ENCODE measurements at places on chromosomes 3 and 15.

DNA sequence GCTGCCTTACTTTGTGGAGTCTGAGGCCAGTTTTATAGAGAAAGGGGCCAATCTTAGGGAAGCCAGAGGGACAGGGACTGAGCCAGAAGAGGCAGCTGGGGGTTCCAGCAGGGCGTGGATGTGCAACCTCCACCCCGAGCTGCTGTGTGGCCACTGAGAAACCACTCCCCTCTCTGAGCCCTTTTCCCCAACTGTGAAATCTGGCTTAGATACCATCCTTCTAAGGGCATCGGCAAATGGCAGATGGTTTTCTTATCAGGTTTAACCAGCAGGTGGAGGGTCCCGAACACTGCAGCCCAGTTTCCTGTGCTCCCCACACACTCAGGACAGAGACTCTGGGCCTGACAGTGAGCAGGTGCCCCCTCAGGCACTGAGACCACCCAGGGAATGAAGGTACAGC lies 55.8 kb upstream of the SLC6A6 start:
- DNase-seq, result no peak

DNA sequence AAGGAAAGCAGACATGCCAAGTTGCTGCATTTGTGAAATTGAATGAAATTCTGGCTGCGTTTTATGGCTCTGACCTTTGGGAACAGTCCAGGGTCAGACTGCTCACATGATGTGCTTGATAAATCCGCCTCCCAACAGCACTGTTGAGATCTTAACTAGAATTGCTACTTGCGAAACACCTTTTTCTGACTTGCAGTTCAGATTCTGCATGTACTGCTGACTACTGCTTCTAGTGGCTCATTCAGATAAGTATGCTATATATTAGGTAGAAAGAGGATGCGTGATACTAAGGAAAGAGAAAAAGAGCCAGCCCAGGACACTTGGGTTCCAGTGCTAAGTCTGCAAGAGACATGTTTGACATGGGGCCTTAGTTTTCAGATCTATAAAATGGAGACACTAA lies 129.4 kb downstream of the LPP start:
- DNase-seq, result no peak

DNA sequence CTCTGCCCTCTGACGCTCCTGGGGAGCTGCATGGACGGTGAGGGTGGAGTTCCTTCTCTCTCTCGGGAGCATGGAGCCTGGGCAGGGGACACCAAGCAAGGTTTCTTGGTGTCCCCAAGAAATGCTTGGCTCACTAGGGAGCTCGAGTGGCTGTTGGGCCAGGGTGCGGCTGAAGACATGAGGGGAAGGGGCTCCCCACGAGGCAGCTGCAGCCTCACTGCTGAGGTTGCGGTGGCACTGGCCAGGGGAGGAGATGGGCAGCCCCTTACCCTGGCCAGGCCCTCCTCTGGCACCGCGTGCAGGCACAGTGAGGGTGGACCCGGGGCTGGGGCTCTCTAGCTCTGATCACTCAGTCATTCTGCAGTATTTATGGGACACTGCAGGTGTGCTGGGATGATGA lies 43.5 kb upstream of the SLC41A3 start:
- DNase-seq, result no peak

DNA sequence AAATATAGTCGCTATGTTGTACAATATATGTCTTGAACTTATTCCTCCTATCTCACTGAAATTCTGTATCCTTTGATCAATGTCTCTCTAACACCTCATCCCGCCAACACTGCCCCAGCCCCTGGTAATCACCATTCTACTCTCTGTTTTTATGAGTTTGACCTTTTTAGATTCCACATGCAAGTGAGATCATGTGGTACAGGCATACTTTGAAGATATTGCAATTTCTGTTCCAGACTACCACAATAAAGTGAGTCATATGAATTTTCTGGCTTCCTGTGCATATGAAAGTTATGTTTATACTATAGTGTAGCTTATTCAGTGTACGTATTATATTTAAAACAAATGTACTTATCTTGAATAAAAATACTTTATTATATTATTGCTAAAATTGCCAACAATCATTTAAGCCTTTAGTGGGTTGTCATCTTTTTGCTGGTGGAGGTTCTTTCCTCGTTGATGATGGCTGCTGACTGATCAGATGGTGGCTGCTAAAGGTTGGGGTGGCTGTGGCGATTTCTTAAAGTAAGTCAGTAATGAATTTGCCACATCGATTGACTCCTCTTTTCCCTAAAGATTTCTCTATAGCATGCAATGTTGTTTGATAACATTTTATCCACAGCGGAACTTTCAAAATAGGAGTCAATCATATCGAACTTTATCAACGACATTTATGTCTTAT lies 257.2 kb downstream of the NFKBIZ start:
- peak; percentile 18 for DNase-seq

GRCh38 chr3:69983546-69984265 lies 15.8 kb upstream of the SAMMSON start:
- no peak for DNase-seq

- no peak for DNase-seq
These were observed 14.8 kb upstream of the ZNF639 start for GRCh38 chr3:179308001-179308400.

DNA sequence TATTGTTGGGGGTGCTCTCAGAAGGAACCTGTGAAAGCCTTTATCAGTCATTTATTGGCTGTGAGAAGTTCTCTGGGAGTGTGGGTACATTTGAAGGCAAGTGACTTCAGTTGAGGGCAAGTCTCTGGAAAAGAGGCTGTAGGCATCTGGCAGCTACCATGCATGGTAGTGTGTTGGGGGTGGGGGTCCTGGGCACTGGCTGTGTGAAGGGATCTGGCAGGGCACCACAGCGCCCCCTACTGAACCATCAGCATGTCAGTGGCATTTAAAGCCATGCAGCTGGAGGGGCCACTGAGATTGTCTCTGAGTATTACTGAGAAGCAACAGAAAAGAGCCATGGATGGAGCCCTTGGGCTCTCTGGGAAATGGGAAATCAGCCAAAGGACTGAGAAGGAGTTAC lies 30.6 kb downstream of the CRTAP start:
- DNase-seq, result no peak

DNA sequence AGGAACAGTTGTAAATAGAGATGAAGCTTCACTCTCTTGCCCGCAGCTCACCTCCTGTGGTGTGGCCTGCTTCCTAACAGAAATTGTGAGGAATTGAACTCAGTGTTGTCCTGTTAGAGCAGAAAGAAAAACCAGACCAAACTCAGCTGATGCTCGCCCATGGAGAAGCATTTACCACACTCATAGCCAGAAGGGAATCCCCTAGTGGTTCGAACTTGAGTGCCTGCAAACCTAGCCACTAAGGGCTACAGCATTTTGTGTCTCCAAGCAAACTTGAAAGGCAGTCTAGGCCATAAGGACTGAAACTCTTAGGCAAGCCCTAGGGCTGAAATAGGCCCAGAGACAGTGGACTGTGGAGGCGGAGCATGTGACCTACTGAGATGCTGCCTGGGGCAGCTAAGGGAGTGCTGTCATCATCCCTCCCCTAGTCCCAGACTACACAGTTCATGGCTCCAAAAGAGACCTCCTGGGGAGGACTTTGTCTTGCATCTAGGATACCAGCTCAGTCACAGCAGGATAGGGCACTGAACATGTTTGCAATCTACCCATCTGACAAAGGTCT lies 44.5 kb upstream of the MCTP2 start:
- no peak for DNase-seq

- no peak for DNase-seq
These were observed 26.9 kb downstream of the BMF start for GRCh38 chr15:40081691-40082194.

DNA sequence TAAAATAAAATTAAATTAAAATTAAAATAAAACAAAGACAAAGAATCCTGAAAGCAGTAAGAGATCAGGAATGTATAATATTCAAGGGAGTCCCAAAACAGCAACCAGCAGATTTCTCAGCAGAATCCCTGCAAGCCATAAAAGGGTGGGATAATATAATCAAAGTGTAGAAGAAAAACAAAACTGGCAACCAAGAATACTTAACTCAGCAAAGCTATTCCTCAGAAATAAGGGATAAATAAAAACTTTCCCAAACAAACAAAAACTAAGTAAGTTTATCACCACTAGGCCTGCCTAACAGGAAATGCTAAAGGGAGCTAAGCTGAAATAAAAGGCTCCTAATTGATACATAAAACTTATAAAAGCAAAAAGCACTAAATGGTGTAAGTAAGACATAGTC lies 29.8 kb downstream of the THBS1 start:
- no peak for DNase-seq

GRCh38 chr3:152317184-152317583 lies 48.5 kb downstream of the MBNL1 start:
- DNase-seq, result no peak

DNA sequence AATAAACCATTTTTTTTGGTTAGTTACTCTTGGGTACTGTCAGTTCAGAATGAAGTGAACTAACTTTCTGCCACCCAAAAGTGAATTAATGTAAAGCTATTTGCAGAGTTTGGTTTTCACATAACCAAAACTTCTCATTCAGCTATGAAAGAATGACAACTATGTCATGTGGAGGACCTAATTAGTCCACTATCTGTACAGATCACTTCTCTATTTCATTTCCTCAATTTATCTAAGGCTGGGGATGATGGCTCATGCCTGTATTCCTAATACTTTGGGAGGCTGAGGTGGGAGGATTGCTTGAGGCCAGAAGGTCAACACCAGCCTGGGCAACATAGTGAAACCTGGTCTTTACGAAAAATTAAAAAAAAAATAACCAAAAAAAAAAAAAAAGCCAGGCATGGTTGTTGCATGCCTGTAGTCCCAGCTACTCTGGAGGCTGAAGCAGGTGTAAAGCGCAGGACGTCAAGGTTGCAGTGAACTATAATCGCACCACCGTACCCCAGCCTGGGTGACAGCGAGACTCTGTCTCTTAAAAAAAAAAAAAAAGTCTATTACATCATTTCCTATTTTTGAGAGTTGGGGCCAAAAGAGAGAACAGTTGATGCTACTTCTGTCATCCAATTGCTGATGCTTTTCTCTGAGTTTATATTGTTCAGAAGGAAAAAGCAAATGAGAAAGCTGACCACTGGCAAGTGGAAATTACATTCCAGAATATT lies 8.7 kb downstream of the HYPK start:
- no peak for DNase-seq

- DNase-seq, result no peak
These were observed 166.5 kb upstream of the NECTIN3 start for GRCh38 chr3:110905121-110905520.

- DNase-seq, result no peak
These were observed 25.3 kb downstream of the CHDH start for GRCh38 chr3:53820756-53821580.

- DNase-seq, result no peak
These were observed 19.6 kb downstream of the PLXND1 start for GRCh38 chr3:129586746-129587430.

- no peak for DNase-seq
These were observed 301.8 kb upstream of the PDZRN3 start for GRCh38 chr3:73926360-73927202.

GRCh38 chr3:70805061-70805889 lies 492.8 kb upstream of the MDFIC2 start:
- DNase-seq, result no peak

- DNase-seq, result no peak
These were observed 686 bp downstream of the VPS8 start for GRCh38 chr3:184812662-184813042.

- no peak for DNase-seq
These were observed 47.2 kb upstream of the KPNA4 start for GRCh38 chr3:160612386-160613075.

DNA sequence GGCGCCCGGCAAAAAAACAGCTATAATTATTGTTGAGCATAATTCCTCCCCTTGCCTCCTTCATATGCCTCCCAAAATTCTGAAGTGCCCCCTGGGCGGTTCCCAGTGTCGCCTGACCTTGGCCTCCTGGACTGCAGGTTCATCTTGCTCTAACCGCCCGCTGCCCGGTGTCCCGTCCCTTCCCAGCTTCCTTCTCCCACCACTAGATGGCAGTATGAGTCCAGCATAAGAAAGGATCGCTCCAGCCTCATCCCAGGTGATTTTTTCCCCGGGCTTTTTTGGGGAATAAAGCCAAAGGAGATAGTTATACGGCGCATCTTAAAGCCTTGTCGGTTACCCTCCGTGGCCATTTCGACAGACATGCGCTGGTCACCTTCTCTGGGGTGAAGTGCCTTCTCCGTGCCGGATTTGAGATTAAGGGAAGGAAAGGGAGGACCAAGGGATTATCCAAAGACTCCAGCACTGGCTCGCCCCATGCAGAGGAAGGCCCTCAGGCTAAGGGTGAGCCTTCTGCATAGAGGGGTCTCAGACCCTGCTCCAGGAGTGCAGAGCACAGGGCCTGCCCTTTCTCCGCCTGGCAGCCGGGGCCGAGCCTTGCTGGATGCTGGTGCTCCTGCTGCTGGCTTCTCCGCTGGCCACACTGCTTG lies 45.8 kb upstream of the TRA2B start:
- peak; percentile 25 for DNase-seq

DNA sequence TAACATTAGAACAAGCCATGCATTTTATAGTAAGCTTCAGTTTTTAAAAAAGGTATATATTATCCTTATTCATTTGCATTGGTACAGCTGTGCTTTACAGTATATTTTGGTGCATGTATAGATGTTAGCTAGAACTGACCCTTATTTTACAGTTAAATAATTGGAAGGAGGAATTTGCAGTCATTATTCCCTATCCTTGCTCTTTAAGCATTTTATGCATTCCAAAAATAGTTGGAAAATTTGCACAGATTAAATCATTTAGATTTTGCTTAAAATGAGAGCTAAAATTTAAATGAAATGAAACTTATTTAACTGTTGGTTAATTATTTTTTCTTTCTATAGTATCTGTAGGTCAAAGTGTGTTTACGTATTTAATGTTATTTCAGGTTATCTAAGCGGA lies 667.1 kb downstream of the NAALADL2 start:
- no peak for DNase-seq

DNA sequence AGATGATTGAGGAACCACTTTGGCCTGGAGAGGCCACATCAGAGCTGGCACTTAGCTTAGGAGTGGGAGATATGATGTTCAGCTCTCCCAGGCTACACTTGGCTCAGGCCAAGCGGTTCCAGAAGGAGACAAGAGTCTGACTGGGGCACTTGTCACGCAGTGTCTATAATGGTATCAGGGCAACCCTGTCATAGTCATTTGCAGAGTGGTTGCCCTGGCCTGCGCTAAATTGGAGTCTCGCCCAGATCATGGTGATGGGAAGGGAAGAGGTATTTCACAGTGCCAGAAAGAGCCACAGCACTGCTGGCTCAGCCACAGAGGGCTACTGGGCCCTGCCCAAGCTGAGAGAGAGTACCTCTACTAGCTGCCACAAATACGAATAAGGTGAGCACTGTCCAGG lies 186.9 kb upstream of the CRBN start:
- DNase-seq, result no peak

DNA sequence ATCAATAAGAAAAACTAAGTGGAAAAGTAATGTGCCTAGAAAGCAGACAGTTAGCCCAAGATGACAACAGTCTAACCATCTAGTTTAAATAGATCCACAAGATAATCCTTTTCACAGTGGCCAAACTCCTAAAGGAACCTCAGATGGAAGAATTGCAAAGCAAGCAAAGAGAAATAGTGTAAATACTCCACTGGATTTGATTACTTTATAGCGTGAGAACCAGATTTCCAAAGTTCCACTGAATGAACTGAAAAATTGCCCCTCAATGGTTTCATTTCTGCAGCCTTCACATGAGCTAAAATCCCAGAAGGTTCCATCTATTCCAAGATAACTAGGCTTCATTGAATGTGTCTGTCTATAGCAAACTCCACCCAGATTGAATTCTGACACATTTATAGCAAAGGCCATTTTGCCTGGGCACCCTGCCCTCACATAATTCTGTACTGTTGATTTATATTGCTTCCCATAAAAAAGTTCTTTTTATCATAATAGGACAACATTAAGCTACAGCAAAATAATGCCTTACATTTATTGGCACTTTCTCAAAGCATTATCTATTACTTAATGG lies 129.7 kb upstream of the THBS1 start:
- DNase-seq, result no peak

Data from stimulated activated CD4-positive, alpha-beta T cell treated with anti-CD3 and anti-CD28 coated beads, Interleukin-1b, Interleukin-23, amount 100 ng/mL, for 1 hour (primary cell).